Left cardiac atrium (tissue), 4 donors: ENCODE measurements at places on chromosomes 5 and 9. TPM values are rescaled to one million over a fixed set of nuclear protein-coding genes. Genes with fewer than 3 reads are reported as not detected.

- no peak for DNase-seq
Observed at GRCh38 chr9:78769690-78770089, 472.8 kb downstream of the PSAT1 start.

GRCh38 chr5:73496984-73497457, 1.2 kb upstream of the BTF3 start:
- DNase-seq, result no peak

DNA sequence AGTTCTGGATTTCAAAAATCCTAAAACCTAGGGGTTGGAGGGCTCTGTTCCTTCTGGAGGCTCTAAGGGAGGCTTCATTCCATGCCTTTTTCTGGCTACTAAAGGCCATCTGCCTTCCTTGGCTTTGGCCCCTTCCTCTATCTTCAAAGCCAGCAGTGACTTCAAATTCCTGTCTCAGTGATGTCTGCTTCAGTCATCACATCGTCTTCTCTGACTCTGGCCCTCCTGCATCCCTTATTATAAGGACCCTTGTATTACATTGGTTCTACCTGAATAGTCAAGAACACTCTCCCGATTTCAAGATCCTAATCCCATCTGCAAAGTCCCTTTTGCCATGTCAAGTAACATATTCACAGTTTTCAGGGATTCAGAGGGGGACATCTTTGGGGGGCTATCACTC, 60.3 kb downstream of the GNA14 start:
- DNase-seq, result no peak

DNA sequence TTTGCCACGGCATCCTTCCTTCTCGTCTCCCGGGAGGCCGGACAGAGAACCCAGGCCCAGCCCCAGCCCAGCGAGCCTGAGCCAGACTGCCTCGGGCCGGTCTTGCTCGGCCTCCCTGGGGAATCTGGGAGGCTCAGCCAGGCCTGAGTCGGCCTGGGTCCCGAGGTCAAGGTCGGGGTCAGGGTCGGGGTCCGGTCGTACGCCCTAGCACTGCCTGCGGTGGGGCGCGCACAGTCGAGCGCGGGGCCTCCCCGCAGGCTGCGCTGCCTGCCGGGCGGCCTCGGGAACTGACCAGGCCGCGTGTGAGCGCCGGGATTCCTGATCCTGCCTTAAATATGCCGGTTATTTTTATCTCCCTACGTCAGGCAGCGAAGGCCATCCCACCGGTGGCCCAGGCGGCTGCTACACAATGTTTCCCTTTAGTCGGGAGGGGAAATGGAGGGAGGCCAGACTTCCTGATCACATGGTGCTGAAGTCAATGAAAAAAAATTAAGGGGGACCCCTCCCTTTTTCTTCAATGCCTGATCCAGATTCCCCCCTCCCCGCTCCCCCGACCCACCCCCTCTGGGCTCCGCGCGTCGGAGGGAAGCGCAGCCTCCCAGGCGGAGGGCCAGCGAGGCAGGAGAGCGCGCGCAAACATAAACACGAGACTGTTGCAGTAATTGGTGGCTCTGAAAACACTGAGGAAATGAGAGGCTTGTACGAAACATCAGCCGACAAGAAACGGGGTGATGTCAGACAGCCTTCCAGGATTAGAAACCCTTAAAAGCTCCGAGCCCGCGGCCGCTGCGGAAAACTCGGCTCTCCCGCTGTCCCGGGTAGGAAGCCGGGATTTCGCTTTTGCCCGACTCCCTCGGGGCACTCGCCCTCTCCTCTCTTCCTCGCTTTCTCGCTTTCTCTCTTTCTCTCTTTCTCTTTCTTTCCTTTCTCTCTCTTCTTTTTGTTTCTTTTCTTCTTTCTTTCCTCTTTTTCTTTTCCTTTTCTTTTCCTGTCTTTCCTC, 148.2 kb upstream of the KLF4 start:
- DNase-seq, result peak; percentile 94

DNA sequence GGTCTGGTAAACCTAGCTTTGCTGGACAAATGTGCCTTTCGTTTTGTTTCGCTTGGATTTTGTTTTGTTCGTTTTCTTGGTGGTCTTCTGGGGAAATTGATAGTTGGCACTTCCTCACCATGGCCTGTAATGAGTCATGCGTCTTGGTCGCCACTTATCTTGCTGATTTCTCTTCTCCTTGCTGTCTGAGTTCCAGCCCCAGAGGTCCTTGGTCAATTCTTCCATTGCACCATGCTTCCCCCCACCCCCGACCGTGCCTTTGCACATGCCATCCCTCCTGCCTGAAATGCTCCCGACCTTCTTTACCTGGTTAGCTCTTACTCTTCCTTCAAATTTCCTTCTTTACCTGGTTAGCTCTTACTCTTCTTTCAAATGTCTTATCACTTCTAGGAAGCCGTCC, 168.7 kb upstream of the MSX2 start:
- DNase-seq, result no peak

DNA sequence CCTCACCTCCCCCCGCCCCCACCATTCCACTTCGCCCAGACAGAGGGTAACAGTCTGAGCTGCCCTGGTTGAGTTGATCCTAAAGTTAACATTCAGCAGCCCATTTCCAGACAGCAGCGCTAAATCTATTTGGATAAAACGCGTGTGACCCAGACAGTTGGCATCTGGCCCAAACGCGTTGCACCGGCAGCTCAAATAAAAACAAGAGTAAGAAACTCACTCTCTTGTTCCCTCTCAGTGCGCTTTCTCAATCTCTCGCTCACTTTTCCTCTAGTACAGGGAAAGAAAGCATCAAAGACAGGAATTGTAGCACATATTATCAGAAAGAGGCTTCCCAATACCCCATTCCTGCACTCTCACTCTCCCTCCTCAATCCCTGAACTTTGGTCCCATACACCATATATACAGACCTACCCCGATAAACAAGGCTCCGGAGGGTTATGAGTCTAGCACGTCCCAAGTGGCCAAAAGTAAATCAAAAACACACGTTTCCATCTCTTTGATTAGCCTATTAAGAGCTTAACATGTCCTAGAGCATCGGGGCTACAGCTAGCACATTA, 1.3 kb downstream of the ADAMTS6 start:
- DNase-seq, result peak; percentile 73

DNA sequence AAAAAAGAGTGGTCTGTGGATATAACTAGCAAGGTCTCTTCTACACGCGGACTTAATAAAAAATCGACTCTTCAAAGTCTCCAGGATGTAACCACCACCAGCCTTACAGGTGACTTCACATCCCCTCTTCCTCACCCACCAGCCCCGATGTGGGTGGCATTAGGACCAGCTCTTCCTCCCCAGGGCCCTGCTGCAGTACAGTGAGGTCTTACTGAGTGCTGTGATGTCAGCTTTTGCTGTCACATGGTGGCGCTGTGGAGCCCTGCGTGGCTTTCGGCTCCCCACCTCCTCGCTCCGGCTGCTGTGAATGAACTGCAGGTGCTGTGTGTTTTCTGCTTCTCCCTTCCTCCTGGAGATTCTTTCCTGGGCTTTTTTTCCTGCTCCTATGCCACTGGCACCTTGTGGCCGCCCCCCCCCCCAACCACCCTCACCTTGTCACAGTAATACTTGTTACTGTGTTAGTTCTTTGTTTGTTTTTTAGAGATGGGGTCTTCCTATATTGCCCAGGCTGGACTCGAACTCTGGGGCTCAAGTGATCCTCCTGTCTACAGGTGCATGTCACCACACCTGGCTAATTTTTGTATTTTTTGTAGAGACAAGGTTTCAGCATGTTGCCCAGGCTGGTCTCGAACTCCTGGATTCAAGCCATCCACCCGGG, 15.8 kb upstream of the RAPGEF1 start:
- DNase-seq, result peak; percentile 87

DNA sequence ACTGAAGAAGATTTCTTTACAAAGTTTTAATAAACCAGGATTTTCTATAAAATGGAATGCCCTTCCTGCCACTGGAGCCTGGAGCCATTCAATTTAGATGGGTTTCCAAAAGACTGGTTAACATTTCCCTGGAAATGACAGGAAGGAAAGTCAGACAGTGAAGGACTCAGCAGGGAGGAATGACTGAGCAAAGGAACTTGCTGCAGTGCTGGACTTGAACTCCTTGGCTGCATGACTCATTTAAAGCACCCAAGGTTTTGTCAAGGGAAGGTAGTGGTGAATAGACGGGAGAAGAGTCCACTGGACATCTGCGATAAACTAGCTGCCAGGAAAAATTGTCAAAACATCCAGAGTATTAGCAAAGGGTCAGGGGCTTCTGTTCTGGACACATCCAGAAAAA, 163.8 kb upstream of the SLC28A3 start:
- DNase-seq, result no peak

GRCh38 chr5:129141696-129142095, 47.1 kb downstream of the ISOC1 start:
- no peak for DNase-seq

DNA sequence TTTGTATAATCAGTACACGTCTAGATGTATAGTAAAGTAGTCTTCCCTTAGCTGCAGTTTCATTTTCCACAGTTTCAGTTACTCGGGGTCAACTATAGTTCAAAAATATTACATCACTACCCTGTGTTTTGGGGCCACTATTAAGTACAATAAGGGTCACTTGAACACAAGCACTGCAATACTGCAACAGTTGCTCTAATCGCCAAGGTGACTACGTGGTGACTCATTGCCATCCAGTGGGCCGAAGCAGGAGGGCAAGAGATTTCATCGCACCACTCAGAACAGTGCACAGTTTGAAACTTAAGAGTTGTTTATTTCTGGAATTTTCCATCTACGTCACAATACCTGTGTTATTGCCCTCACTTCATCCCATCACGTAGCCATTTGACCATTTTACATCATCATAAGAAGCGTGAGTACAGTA, at the start of gene ARL14EPL:
ARL14EPL (plus strand) TSS at position 379 of the 424 bp plus-strand sequence. CDS start 18,994 bp downstream, outside the sequence.
- peak; percentile 39 for DNase-seq

DNA sequence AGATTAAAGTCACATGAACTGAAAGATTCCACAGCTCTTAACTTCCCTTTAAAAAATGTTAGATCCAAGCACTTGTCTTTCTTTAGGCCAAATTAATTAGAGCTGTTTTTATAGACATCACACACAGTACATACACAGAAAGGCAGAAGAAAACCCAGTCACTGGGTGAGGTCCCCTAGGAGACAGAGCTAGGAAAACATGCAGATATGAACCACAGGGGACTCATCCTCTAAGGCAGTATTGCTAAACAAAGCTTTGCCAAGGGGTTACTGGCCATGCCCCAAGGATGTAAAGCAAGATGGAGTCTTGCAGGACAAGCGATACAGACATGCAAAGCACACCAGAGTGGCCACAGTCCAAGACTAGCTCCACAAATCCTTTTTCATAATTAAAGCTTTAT, 227.0 kb downstream of the SEMA6A start:
- DNase-seq, result no peak

GRCh38 chr5:159833088-159833487, 83.2 kb upstream of the ADRA1B start:
- DNase-seq, result no peak

- peak; percentile 37 for DNase-seq
Observed at GRCh38 chr9:32926911-32927310, 74.5 kb downstream of the APTX start.

DNA sequence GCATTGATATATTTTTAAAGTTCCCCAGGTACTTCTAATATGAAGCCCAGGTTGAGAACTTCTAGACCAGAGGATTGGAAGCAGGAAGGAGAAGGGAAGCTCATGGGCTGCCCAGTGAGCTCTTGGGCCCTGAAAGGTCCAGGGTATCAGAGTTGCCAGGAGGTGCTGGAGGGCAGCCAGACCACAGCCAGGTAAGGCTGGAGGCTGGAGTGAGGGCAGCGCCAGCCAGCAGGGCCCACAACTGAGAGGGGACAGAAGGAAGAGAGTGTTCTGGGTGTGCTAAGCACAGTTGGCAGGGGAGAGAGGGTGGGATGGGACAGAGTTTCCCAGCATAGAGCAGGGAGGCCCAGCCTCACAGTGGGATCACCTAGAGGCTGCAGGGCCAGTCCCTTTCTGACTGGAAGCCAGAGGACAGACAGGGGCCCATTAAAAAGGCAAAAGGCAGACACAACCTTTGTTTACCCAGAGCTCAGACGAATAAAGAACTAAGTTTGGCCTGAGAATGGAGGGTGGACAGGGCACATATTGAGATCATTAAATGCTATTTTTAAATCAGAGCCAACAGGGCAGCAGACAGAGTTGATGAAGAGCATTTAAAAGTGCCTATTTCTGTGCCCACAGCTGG, 94.9 kb downstream of the PDE8B start:
- no peak for DNase-seq

DNA sequence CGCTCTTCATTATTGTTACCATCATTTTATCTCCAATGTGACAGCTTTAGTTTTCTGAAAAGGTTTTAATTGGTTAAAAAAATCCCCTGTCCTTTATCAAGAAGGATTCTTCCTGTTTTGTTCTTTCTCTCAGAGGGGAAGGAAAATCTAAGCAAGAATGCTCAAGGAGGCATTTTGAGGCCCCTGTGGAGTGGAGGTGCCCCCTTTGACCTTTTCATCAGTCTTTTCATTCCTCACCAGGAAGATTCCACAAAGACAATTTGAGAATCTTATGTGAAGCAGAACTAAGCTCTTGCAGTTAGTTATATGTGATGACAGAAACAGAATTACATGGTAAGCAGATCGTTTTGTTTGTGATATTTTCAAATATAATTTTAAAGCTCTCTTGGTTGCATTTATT, 489.6 kb downstream of the MAN2A1 start:
- no peak for DNase-seq

DNA sequence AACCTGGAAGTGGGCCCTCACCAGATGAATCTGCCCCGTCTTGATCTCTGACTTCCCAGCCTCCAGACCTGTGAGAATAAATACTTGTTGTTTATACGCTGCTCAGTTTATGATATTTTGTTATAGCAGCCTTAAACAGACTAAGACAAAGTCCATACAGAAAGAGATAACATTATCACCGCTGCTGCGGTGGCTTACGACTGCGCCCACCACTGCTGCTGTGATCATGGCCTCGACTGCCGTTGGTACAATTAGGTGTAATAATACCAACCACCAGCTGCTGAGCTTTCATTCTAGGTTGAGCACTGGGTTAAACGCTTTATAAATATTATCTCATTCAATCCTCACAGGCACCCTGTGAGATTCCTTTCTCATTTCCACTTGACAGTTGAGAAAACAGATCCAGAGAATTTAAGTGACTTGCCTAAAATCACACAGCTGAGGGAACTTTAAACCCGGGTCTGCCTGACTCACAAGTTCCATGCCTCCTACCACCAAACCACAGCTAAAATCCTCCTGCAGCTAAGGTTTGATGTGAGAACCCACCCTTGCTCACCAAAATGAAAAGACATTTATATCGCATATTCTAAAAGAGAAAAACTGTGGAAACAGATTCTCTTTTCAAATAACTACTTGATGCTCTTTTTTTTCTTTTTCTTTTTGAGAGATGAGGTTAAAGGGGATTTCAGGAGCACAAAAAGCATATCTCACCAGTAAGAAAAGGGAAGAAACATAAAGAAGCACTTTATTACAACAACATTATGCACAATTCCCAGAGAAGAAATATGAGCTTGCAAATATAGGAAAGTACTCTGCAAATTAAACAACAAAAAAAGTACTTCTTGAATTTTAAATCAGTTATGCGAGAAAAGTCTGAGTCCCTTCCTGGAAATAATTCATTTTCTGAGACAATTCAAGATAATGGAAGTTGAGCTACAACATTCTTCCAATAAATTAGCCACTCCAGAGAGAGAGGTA, 23.9 kb downstream of the GOLM1 start:
- DNase-seq, result no peak

Gene GOLM1
- total RNA-seq, result 10.5 TPM

Gene PJA2
- total RNA-seq, result 72.8 TPM

Gene RLN2
- total RNA-seq, result 0.32 TPM

Gene TRPM6
- total RNA-seq, result 0.71 TPM

Gene AFAP1L1
- total RNA-seq, result 38.6 TPM

Gene MAML1
- total RNA-seq, result 15.3 TPM

Gene PMPCA
- total RNA-seq, result 49.4 TPM

Gene SLC45A2
- 0.15 TPM for total RNA-seq

Gene TMEM245
- 67.4 TPM for total RNA-seq
